ENCODE measurements at places on chromosomes 5 and 9. TPM values are rescaled to one million over a fixed set of nuclear protein-coding genes. Genes with fewer than 3 reads are reported as not detected.

GRCh38 chr9:70492319-70492777, 77.9 kb upstream of the KLF9 start:
- no peak for DNase-seq

DNA sequence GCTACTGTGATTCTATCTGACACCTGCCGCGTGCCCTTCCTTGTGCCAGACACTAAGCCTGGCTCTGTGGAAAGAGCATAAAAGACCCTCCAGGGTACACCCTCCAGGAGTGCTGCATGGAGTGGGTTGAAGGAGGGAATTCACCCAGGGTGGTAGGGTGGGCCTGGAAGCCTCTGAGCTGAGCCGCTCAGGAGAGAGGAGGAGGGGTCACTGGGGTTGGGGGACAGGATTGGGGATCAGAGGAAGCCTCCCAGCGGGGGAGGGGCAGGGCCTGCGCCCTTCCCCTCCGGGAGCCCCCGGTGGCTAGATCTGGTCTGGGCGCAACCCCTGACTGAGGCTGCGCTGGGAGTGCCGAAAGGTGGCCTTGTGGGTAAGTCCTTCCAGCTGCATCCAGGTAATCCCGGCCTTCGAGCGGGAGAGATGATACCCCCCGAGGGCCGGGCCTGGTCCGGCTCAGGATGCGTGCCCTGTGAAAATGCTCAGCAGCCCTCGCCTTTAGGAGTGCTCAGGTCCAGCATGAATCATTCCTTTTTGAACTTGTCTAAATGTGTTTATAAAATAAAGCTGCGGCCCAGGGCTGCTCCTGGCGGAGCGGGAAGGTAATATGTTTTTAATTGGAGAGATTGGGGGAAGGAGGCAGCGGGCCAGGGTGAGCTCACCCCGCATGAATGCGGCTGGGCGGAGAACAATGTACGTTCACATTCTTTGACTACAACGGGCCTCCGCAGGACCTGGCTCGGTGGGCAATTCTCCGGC, 118.1 kb upstream of the SMIM23 start:
- peak; percentile 90 for DNase-seq

GRCh38 chr9:92035687-92036410, 79.4 kb downstream of the SPTLC1 start:
- DNase-seq, result peak; percentile 89

DNA sequence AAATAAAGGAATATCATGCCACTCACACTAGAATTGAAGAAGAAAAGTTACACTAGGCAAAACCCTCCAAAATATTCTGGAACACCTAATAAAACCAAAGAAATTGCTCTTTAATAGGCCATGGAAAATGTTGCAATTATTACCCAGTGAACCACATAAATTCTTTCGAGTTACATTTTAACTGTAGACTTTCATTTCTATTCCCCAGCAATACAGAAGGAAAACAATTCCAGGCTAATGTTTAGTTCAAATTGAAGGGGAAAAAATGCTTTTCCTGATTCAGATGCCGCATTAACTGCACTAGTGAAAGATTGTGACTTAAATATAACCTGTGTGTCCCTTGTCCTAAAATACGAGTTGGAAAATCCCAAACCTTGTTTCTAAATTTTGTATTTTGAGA, 439.3 kb upstream of the ADAMTS16 start:
- DNase-seq, result no peak

- no peak for DNase-seq
These were observed 255.1 kb downstream of the MAT2B start for GRCh38 chr5:163760498-163760897.

The ANKDD1B gene
- 2.3 TPM for total RNA-seq

GRCh38 chr5:1751026-1751863, 48.4 kb downstream of the MRPL36 start:
- DNase-seq, result no peak

- no peak for DNase-seq
These were observed 38.7 kb downstream of the CXXC5 start for GRCh38 chr5:139686706-139687441.

GRCh38 chr9:136085815-136086212, 9.3 kb downstream of the NACC2 start:
- no peak for DNase-seq

DNA sequence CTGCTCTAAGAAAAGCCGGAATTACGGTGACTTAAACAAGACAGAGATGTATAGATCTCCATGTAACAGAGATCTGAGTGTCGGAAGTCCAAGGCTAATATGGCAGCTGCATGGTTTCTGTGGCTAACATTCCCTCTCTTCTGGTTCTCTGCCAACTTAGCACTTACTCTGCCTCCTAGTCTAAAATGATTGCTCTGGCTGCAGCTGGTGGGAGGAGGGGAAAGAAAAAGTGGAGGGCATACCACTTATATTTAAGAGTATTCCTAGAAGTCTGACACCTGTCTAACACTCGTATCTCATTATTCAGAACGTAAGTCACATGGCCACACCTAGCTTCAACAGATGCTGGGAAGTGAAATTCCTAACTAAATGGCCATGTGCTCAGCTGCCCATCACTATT, 551.5 kb upstream of the TLE4 start:
- peak; percentile 59 for DNase-seq

The AGXT2 gene
- total RNA-seq, result not detected

- no peak for DNase-seq
These were observed 5.9 kb downstream of the CSNK1A1 start for GRCh38 chr5:149545327-149545726.

DNA sequence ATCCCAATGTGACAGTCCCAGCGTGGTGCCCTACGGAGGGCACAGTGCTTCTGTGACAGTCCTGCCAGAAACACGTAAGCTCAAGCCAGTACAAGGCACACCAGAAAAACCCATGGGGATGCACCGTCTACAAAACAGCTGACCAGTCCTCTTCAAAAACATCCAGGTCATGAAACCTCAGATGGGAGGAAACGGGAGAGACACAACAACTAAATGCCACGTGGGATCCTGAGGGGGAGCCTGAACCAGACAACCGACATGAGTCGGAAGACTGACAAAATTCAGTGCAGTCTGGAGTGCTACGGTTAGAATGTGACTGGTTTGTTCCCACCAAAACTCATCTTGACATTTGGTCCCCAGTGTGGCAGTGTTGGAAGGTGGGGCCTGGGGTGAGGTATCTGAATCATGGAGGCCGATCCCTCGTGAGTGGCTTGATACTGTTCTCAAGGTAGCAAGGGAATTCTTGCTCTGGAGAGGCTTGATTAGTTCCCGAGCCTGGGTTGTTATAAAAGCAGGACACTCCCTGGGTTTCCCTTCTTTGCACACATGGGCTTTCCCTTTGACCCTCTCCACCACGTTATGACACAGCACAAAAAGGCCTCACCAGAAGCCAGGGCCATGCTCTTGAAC, 55.4 kb downstream of the ADAMTS2 start:
- no peak for DNase-seq

DNA sequence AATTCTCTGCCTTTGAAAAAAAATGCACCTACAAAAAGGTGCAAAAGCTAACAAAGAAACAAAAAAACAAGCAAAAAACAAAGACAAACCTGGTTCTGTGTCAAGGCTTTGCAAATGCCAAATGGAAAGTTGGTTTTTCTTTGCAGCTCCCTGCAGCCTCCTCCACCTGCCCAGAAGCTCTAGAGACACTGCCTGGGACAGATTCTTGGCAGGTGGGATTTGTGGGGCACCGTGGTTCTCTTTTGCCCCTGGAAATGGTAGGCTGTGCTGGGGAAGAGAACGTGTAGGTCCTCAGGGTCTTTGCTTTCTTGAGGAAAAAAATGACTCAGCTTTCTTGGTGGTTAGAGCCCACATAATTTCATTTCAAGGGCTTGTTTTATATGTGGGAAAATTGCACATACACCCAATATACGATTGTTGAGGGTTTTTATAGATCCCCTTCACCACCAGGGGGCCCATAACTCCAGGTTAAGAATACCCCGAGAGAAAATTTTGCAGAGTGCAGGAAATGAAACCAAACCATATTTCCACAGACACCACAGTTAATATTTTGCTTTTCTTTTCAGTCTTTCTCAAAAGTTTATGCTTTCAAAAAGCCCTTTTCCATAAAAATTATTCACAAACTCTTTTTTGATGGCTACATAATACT, 58.7 kb downstream of the NXNL2 start:
- peak; percentile 81 for DNase-seq

- no peak for DNase-seq
These were observed 223.6 kb downstream of the COMMD10 start for GRCh38 chr5:116308391-116308790.

- DNase-seq, result no peak
These were observed 91.5 kb downstream of the GHR start for GRCh38 chr5:42514754-42515153.

The OR13D1 gene
- total RNA-seq, result not detected

- DNase-seq, result no peak
These were observed 452.7 kb upstream of the CDH9 start for GRCh38 chr5:27491047-27491446.

DNA sequence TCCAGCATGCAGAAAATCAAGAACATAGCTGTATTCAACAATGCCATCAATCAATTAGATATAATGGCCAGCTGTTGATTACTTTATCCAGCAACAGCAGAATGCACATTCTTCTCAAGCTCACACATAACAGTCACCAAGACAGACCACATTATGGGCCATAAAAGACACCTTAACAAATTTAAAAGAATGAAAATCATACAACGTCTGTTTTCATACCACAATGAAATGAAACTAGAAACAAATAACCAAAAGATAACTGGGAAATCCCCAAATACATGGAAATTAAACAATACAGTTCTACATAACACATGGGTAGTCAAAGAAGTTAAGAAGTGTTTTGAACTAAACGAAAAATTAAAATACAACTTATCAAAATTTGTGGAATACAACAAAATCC, 130.9 kb upstream of the GNA14 start:
- no peak for DNase-seq

The SPATA31D4 gene
- total RNA-seq, result not detected

The ENTPD8 gene
- total RNA-seq, result 0.31 TPM

The SLC28A3 gene
- 4.0 TPM for total RNA-seq

GRCh38 chr9:107404161-107404560, 85.4 kb downstream of the KLF4 start:
- DNase-seq, result peak; percentile 95

The BTNL3 gene
- total RNA-seq, result not detected

GRCh38 chr9:87880683-87881082, 2.0 kb upstream of the SPATA31E1 start:
- no peak for DNase-seq

DNA sequence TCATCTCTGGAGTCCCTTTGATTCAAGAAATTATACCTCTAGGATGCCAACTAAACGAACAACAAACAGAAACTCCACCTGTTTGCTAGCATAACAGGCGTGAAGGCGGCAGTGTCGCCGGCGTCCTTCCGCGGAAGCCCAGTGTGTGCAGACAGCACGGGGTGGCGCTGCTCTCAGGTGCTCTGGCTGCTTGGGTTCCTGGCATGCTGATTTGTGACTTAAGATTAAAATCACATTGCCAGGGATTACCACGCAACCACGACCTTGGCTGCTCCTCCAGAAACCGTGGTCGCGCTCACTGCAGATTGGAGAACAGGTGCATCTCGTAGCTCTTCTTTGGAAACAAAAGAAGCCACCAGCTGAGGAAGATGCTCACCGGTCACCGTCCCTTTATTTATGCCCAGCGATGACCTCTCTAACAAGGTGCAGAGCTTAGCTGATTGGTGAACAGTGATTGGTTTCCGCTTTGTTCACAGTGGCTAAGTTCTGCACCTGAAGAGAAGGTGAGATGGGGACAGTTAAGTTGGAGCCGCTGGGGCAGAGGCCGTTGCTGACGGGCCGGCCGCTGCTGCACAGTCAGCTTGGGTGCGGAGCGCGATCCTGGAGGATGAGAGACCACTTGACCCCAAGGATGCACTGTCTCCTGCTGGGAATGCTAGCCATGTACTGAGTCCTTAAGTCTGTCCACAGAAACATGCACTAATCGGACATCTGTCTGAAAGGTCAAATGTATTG, 232.3 kb downstream of the FANCC start:
- no peak for DNase-seq

The CNTNAP3 gene
- 18.9 TPM for total RNA-seq

GRCh38 chr9:87513880-87514535, 16.3 kb downstream of the DAPK1 start:
- no peak for DNase-seq

GRCh38 chr9:113566712-113567071, 103.2 kb downstream of the RGS3 start:
- no peak for DNase-seq

DNA sequence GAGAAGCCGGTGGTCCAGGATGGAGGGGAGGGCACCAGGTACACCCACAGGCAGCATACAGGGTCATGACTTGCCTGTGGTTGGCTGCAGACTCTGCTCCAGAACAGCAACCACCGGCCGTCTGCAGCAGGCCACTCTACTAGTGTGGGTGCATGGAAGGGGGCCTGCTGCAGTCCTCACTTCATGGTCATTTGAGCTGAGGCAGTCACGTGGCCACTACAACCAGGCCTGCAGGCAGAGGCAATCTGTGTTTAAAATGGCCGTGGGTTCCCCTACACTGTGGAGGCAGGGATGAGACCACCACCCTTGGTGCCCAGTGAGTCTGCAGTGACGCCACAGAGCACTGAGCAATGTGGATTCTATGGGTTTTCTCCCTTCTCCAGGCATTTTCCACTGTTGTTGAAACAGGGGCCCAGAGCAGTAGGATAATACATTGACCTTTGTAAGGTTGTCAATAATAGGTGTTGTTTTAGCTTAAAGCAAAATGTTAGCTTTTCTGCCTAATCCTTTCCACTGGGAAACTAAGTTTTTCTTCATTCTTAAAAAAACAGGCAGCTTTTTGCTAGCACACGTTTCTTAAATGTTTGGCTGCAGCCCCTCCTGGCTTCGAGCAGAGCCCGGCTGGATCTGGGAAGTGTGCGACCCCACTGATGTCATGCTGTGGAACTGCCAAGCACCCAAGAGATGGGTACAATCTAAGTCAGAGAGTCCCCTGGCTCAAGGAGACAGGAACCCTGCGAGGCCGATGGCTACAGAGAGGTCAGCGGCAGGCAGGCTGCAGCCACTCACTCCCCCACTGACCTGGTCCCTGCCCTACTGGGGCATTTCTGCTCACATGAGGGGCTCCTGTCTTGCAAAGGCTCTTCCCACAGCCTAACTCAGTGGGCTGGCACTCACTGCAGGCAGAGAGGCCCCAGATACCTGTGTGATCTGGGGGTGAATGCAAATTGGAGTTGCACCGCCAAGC, 21.2 kb downstream of the GADD45G start:
- DNase-seq, result no peak

DNA sequence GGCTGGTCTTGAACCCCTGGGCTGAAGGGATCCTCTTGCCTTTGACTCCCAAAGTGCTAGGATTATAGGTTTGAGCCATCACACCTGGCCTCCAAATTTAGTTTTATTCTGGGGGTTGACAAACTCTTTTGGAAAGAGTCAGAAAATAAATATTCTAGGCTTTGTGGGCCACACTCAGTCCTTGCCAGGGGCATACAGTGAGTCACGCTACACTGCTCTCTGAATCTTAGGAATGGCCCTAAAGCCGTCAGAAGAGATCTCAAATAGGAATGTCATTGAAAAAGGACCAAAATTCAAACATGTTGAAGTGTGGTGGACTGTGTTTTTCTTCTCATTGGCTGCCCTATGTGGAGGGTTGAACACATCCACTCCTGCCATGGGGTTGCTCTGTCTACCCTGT, 127.7 kb upstream of the BASP1 start:
- DNase-seq, result no peak

Data from tongue (tissue), 3 donors.